Activated CD4-positive, alpha-beta T cell treated with anti-CD3 and anti-CD28 coated beads, Interleukin-2, amount 50 U/mL, for 24 hours (primary cell): ENCODE measurements at places on chromosomes 6 and 20.

DNA sequence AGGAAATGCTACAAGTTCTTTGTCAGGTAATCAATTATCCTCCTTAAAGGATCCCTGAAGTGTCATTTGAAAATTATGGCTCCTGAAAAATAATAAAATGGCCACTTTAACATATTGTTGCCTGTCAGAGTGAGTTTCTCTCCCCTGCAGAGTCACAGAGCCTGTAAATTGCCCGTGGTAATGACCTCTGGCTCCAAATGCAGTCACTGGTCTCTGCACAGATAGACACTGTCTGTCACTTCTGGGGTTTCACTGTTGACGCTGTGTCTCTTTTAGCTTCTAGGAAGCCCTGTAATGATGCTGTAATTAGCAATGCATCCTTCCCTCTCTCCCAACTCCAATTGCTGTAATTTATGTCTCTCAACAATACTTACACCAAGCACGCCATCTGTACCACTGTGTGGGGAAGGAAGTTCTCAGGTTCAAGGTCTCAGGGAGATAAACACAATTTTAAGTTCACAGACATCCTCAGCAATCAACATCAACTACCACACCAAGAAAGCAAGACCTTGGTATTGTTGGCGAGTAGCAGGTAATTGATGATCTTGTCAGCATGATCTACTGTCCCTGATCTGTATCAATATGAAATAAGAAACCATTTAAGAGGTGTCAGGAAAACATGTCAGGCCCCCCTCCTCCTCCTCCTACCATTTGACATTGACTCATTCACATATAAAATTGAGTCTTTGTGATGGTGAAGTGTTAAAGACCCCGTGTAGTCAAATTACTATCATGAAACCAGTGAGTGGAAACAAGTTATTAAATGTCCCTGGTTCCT lies 91.2 kb upstream of the SULF2 start:
- DNase-seq: no peak

GRCh38 chr20:18623156-18623910 lies 35.5 kb downstream of the DTD1 start:
- no peak for DNase-seq

DNA sequence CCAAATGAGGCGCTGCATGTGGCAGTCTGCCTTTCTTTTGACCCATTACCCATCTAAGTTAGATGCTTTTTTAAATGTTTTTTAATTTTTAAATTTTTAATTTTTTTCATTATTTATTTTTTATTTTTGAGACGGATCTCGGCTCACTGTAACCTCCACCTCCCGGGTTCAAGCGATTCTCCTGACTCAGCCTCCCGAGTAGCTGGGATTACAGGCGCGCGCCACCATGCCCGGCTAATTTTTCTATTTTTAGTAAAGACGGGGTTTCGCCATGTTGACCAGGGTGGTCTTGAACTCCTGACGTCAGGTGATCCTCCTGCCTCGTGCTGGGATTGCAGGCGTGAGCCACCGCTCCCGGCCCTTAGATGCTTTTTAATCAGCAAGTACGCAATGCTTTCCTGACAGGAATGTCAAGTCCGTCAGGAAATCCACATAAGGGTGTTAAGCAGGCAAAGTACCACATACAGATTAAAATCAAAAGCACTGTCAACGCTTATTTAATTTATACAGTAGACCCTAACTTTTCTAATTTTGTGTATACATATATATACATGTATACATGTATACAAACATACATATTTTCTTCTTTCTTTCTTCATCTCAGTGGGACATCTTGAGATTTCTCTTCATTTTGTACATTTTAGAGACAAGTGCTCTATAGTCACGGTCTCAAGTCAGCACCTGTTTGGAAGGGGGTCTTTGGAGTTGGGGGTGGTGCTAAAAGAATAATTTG lies 995 bp upstream of the GSTA4 start:
- DNase-seq: no peak

GRCh38 chr6:136921381-136921935 lies 643 bp upstream of the SLC35D3 start:
- no peak for DNase-seq

DNA sequence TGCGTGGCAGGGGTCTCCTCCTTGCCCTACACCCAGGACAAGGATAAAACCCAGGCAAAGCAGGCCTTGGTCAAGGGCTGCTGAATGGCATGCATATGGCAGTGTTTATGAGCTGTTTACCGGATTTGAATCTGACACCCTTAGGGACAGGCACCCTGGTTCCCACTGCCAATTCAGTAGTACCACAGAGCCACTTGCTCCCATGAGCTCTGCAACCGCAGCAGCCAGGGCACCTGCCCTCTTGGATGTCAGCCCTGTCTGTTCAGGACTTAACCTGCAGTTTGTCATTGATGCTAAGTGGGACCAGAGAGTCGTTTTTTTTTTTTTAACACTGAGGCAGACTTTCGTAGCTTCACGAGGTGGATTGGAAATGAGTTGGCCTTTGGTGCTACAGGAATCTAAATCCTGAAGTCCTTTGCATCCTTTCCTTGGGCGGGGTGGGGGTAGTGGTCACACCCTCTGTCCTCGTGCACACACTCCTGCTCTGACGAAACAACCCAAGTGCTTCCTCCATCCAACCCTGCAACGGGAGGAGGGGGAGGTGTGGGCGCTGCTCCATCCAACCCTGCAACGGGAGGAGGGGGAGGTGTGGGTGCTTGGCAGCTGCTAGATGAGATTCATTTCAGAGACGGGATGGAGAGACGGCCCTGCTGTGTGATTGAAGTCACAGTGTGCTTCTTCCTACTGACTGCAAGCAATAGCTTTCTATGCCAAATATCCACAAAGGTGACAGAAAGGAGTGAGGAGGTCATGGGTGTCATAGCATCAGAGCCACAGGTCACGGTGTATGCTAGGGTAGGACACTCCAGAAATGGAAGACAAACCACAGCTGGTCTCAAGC lies 166.5 kb downstream of the SMOC2 start:
- DNase-seq: no peak

DNA sequence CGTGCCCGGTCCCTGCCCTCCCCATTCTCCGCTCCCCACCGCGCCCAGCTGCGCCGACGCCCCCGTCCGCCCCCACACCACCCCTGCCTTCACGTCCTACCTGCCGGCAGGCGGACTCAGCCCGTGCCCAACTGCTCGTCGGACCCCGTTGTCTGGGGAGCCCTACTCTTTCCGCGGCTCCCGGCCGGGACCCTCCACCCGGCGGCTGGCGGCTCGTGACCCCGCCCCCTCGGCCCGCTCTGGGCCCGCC lies at the start of gene SERAC1:
Gene SERAC1, minus strand, starts transcription at position 223 of the 250 bp plus-strand sequence. CDS start 9,899 bp downstream, outside the sequence.
- DNase-seq: no peak

GRCh38 chr6:109690737-109691621 lies at the start of the genes AK9 and FIG4:
TSS of gene AK9 (minus strand) at chr6:109691202. CDS start at chr6:109675745, 15,457 bp downstream.
TSS of gene FIG4 (plus strand) at chr6:109691296. CDS start at chr6:109691436, 140 bp downstream.
- DNase-seq: peak; percentile 80

- no peak for DNase-seq
Observed at GRCh38 chr6:25389471-25389870, 110.3 kb downstream of the CARMIL1 start.

GRCh38 chr6:135922174-135922573 lies 70.7 kb downstream of the PDE7B start:
- DNase-seq: no peak

GRCh38 chr20:17681726-17682102 lies 328 bp downstream of the RRBP1 start:
- no peak for DNase-seq

- DNase-seq: no peak
Observed at GRCh38 chr6:111648100-111648499, 42.4 kb upstream of the TRAF3IP2 start.

GRCh38 chr6:113644861-113645575 lies 212.1 kb upstream of the MARCKS start:
- DNase-seq: no peak

GRCh38 chr6:37481711-37482605 lies 17.7 kb downstream of the CCDC167 start:
- DNase-seq: no peak

- no peak for DNase-seq
Observed at GRCh38 chr6:34247481-34248197, 1.2 kb downstream of the SMIM29 start.

DNA sequence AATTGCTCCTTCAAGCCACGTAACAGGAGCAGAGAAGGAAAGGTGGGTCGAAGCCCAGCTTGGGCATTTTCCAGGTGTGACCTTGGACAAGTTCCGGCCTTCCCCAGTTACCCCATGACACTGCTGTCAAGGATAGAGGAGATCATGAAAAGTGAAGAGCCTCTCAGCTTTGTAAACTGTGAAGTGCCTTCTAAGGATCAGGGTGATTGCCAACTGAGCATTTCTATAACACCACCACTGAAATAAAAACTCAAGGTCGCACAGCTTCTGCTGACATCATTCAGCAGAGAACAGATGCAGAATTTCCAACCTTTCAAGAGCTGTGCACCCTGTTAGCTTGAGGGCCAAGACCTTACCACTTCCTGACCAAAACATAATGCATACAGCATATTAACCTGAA lies 24.0 kb upstream of the ZMYND8 start:
- no peak for DNase-seq

- DNase-seq: no peak
Observed at GRCh38 chr6:54192993-54193392, 81.8 kb downstream of the MLIP start.

- no peak for DNase-seq
Observed at GRCh38 chr6:21501815-21502214, 91.7 kb upstream of the SOX4 start.

- DNase-seq: no peak
Observed at GRCh38 chr6:26556263-26557070, 18.3 kb downstream of the HMGN4 start.

GRCh38 chr6:163764565-163764964 lies 350.0 kb downstream of the QKI start:
- DNase-seq: no peak

GRCh38 chr20:38843346-38843745 lies 37.8 kb downstream of the PPP1R16B start:
- DNase-seq: peak; percentile 33

DNA sequence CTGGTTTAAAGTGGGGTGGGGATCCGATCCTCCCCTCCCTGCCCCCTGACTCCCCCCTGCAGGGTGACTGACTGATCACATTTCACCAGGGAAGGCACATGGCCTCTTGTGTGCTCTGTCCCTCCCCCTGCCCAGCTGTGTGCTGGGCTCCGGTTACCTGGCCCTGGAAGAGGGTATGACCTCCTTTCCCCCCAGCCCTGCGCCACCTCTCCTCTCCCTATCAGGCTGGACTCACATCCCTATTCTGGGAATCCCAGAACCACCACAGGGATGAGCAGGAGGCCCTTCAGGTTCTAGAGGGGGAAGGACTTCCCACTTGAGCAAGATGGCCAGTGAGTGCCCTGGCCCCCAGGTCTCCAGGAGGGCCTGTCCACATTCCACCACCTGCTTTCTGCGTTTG lies 2.1 kb upstream of the IP6K3 start:
- no peak for DNase-seq

DNA sequence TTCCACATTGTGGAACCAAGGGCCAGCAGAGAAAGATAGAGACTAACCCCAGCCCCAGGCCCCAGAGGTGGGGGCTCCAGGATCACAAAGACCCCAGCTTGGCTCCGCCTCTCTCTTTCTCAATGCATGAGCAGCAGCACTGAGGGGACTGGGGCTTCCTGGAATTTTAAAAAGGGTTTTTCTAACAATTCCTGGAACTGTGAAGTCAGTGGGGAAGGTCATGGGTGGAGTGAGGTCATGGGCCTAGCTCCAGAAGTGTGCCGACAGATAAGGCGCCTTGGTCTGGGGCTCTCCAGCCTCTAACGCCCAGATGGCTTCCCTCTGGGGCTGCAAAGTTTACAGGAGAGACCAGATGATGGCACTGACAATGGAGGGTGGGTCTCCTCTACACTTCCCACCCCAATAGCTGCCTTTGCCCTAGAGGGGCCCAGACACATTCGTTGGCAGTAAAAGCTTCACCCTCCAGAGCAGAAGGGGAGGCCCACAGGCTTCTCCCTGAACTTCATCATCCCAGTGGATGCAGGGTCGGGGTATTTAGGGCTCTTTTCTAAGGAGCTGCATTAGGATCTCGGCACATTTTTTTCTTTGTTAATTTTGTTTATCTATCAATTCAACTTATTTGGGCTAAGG lies 46.9 kb upstream of the CD93 start:
- no peak for DNase-seq

- DNase-seq: no peak
Observed at GRCh38 chr6:62042429-62042828, 243.6 kb downstream of the KHDRBS2 start.

GRCh38 chr20:47392721-47393073 lies 36.2 kb upstream of the ZMYND8 start:
- DNase-seq: no peak

DNA sequence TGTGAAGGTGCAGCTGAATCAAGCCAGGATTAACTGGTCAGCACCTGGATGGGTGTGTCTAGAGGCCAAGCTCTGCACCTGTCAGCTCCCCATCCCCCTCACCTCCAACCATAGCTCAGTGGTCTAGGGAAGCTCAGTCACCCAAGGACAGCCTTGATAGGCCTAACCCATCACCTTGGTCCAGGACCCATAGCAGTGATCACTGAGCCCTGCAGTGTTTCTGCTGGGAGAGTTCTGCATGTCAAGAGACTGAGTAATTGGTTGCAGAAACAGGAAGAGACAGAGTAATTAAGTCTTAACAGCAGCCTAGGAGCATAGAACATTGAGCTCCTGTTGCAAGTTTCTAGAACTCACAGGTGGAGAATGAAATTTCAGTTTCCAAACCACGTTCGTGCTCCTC lies 18.7 kb upstream of the RALGAPB start:
- DNase-seq: no peak
